ENCODE measurements at places on chromosomes 12 and 14. TPM values are rescaled to one million over a fixed set of nuclear protein-coding genes. Genes with fewer than 3 reads are reported as not detected.

The TAS2R31 gene
- 0.16 TPM for polyA plus RNA-seq

The SYNE2 gene
- 6.5 TPM for polyA plus RNA-seq

The CLEC7A gene
- polyA plus RNA-seq: not detected

The SIX6 gene
- not detected for polyA plus RNA-seq

The RFX4 gene
- not detected for polyA plus RNA-seq

The RERGL gene
- 0.19 TPM for polyA plus RNA-seq

The POTEG gene
- polyA plus RNA-seq: 0.43 TPM

The DLK1 gene
- polyA plus RNA-seq: 1.2 TPM

The DNAJC22 gene
- 5.3 TPM for polyA plus RNA-seq

The ZNF385A gene
- 2.6 TPM for polyA plus RNA-seq

The KRT4 gene
- polyA plus RNA-seq: not detected

The TOMM20L gene
- polyA plus RNA-seq: not detected

The CYP27B1 gene
- polyA plus RNA-seq: 2.3 TPM

The B4GALNT3 gene
- polyA plus RNA-seq: 0.34 TPM

The TMTC2 gene
- polyA plus RNA-seq: 6.0 TPM

The ESR2 gene
- polyA plus RNA-seq: 0.03 TPM

The CD163 gene
- polyA plus RNA-seq: 0.03 TPM

The WSB2 gene
- polyA plus RNA-seq: 62.6 TPM

The CRACR2A gene
- polyA plus RNA-seq: 0.12 TPM

The EGLN3 gene
- 0.31 TPM for polyA plus RNA-seq

The SCNN1A gene
- polyA plus RNA-seq: 0.71 TPM

The SLC6A12 gene
- 0.02 TPM for polyA plus RNA-seq

The TCTN1 gene
- 43.2 TPM for polyA plus RNA-seq

The LRRC10 gene
- not detected for polyA plus RNA-seq

The PKP2 gene
- polyA plus RNA-seq: 0.06 TPM

All from SK-N-SH (cell line).